ENCODE measurements at places on chromosomes 7 and 10.

DNA sequence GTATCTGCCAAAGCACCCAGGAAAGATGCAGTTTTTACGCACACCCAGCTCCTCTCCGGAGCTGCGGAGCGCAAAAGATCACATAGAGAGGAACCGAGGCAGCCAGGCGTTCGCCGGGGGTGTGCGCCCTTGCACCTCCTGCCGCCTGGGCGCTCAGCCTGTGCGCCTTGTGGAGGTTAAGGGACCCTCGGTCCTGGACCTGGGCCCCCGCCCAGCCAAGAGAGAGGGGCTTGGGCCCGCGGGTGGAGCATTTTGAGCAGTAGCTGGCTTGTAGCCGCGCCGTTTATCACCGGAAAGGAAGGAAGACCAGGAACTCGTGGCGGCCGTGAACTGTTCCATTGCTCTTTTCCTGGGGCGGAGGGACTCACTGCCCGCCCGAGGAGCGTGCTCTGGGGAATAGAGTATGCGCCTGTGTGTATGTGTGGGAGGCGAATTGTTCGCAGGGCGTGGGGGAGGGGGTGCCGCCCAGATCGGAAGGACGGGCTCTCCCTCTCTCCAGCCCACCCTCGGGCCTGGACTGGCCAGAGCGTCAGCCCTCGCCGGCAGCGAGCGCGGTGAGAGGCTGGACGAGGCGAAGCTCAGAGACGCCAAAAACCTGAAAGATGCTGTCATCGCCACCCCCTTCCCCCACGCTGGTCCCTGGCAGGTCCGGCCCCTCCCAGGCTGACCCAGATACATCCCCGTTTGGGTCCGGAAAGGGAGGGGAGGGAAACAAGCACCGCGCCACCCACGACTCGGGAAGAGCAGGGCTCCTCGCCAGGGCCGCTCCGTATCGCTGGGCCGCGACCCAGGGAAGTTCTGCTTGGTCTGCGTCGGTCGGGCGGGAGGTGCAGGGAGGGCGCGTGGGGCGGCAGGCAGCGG is 1.2 kb upstream of the WNT2 start:
- DNase-seq: no peak

DNA sequence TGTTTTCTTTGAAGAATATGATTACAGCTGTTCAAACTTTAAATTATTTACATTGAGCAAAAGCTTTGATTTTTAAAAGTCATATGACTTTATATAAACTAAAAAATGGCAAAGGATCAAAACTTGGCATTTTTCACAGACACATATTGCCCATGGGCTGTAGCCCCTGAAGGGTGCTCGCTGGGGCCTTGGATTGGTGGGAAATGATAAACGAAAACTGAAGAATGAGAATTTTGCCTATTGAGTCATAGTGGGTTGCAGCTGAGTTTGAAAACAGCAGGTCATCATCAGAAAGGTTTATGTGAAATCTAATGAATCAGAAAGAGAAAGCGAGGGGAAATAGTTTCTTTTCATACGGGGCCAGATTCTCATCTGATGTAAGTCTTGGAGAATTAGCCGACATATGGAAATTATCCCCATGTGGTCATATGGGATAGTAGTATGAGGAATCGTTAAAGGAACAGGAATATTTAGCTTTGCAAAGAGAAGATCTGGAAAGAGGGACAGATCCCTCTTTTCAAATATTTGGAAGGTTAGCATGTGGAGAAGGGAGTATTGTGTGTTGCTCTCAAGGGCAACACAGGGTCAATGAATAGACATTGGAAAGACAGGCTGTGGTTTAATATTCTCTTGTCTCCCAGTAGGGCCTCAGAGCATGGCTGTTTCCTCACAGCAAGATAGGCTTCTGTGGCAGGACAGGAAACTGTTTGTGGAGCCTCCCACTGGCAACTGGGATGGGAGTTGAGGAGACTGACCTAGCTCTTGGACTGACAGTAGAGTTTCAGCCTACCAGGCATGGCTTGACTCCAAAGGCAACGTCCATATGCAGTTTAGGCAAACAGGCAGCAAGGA is 119.0 kb downstream of the FZD1 start:
- no peak for DNase-seq

DNA sequence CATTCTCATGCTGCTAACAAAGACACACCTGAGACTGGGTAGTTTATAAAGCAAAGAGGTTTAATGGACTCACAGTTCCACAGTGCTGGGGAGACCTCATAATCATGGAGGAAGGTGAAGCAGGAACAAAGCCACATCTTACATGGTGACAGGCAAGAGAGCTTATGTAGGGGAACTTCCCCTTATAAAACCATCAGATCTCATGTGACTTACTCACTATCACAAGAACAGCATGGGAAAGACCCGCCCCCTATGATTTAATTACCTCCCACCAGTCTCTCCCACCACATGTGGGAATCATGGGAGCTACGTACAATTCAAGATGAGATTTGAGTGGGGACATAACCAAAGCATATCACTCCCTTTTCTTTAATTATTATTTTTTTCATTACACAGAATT is 16.6 kb downstream of the COL28A1 start:
- no peak for DNase-seq

DNA sequence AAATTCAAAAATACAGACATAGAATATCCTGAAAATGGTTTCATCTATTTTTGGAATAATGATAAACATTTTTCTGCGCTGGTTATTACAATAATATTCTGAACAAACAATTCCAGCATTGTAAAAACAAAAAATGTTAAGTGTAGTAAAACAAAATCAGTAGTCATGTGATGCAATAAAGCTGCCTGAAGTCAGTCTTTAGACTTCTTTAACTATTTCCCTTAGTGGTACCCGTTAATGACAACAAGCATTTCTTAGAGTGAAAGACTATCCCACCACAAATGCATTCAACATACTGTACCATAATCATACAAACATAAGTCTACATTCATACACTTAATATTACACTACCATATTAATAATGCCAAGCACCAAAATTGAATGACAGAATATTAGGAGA is 1.6 kb downstream of the SKAP2 start:
- DNase-seq: no peak

Data from activated T-cell treated with anti-CD3 and anti-CD28 coated beads for 4 hours (primary cell).